ENCODE measurements at places on chromosomes 6 and 20.

DNA sequence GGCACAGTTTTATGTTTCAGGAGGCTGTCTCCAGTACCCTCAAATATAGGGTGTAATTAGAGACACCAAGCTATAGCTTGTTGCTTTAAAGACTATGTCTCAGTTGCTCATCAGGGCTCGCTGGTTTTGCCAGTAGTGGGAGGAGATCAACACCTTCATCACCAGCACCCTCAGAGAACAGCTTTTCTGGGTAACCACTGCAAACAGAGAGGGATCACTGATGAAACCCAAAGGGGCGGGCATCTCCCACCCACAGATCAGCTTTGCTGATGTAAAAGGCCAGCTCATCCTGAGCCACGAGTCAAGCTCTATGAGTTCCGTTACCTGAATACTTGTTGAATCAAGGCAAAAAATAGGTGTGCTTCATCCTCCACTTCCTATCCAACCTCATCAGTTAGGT is 187.7 kb downstream of the AIG1 start:
- no peak for DNase-seq

DNA sequence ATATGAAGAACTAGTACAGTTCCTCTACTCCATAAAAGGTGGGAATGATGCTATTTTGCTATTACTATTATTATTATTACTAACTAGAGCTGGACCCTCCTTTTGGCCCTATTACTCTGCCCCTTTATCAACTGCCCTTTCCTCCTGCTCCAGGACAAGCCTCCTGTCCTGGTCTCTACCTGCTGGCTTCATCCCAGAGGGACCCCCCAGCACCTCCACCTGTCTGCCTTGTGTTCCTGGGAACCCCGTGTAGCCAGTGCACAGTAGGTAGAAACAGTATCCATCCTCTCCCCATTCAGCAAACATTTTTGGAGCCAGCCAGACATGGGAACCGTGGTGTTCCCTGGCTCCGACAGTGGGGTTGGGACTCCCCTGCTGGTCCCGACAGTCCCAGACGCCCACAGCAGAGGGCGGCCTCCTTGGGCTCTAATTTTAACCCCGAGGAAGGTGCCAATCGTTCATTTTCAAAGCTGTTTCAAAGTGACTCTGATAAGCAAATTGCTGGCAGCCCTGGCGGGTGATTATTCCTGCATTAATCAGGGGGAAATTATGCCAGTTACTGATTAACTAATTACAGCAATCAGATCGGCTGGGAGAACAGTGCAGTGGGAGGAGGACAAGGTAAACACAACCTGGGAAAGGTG is 44.2 kb upstream of the MDGA1 start:
- DNase-seq = no peak

GRCh38 chr6:100553243-100553642 is 88.5 kb upstream of the SIM1 start:
- no peak for DNase-seq

GRCh38 chr6:24378473-24379097 is 20.7 kb upstream of the DCDC2 start:
- no peak for DNase-seq

DNA sequence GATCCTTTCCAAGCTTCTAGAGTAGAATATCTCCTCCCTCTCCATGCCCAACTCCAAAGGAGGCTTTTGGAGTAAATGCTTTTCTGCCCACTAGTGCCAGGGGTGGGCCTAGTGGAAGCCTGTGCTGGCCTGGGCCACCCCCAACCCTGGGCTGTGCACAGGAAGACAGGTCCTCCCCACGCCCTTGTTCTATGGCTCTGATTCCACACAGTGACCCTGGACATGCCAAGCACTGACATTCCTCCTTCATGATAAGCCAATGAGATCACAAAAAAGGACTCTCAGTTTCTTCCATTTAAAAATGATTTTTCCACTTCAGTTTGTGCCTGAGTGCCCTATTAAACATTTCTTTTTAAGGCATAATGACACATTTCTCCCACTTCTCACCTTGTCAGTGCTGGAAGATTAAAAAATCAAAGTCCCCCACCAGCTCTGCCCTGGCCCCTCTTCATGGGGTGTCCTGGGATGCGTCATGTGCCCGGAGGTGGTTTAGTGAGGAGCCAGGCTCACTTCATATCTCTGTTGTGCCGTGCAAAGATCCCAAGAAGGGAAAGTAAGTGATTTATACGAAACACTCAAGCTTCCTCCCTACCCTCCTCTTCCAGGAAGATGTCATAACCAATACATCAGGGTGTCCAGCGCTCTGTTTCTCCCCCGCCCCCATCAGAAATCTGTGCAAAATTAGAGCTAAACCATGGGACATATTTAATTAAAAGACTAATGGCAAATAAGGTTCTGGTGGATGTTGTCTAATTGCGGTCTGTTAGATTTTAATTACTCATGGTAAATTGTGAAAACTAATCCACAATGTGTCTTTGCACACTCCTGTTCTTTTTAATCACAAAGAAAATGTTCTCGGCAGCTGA is 255.0 kb downstream of the NRN1 start:
- DNase-seq = no peak

DNA sequence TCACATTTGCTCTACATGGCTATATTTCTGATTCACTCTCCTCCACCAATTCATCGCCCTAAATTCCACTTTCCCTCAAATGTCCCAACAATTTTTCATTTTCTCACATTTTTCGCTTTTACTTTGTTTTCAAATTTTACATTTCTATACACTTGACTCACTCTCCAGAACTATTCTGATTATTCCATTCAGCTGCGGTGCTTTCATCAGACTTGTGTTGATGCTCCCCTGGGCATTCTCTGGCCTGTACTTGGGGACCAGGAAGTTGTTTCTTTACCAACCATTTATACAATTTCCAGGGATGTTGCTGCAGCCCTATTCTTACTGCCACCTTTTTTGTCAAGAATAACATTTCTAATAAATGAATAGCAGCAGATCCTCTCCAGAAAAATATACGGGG is 444.8 kb downstream of the MAFB start:
- DNase-seq = no peak

GRCh38 chr6:1015825-1016224 is 296.1 kb upstream of the FOXQ1 start:
- DNase-seq = no peak

GRCh38 chr6:57190140-57190539 is 18.0 kb downstream of the BAG2 start:
- no peak for DNase-seq

- no peak for DNase-seq
These were observed 16.5 kb upstream of the CNKSR3 start for GRCh38 chr6:154526996-154527395.

Measured in KG1 (cell line).